Hematopoietic multipotent progenitor cell treated with erythropoietin and hydrocortisone succinate and interleukin-3 and kit ligand, for 4 days (in vitro differentiated cells): ENCODE measurements at places on chromosomes 5 and 9.
A peak's percentile ranks its signal among the peaks of the same experiment; 100 is the strongest.

DNA sequence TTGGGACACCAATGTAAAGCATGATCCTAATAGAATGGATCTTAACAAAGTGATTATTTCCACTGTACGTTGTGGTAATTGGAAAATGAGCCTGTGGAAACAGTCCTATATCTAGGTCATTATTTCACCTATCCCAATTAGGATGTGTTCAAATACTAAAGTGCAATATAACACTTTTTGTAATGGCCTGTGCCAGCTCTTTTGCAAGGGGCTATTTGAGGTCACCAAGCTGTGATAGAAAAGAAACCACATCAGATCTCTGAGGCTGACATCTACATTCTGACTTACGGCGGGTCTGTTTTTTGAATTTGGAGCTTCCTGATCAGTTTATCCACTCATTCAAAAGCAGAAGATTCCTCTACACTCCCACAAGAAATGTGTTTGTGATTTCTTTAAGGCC is 150.0 kb downstream of the TLE1 start:
- peak; percentile 5 for DNase-seq

DNA sequence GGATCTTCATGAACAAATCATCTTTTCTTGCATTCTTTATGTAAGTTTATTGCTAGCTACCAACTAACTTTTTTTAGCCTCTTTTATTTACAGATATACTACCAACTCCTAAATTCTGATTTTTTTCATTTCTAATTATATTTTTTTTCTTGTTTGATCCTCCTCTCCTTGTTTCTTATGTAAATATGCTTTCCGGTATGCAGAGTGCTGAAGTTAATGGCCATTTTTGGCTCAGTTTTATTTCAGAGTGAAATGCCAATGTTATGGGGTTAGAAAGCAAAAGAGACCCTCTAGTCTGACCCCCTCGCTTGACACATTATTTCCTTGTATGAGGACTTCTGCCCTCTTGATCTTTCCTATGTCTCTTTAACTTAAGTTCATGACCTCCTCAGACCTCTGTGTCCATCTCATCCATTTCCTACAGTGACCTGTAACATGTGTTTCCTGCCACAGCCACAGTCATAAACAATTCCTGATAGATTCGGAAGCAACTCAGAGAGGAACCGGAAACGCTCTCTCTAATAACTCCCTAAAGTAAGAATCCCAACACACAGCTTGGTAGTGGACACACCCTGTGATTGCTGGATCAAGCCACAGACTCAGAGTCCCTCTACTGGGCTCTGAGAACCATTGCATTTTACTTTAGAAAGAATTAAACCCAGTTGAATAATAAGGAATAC is 42.9 kb upstream of the AFAP1L1 start:
- DNase-seq = peak; percentile 76

- no peak for DNase-seq
Observed at GRCh38 chr5:173928871-173929574, 40.9 kb downstream of the CPEB4 start.

GRCh38 chr9:121746411-121746810 is 95.0 kb downstream of the DAB2IP start:
- no peak for DNase-seq

DNA sequence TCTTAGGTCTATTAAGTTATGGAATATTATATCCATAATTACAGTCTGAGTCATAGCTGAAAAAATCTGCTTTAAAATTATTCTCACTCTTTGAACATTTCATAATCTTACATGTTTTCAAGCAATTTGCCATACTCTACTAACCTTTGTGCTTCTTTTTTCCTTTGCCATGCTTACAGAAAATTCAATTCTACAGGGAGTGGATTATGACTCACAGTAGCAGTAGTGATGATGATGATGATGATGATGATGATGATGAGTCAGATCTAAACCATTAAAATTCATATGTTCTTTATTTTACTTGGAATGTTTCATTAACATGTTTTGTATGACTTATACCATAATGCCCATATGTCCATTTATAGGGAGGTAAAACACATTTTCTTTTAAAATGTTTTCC is 207.1 kb downstream of the VPS13A start:
- no peak for DNase-seq

DNA sequence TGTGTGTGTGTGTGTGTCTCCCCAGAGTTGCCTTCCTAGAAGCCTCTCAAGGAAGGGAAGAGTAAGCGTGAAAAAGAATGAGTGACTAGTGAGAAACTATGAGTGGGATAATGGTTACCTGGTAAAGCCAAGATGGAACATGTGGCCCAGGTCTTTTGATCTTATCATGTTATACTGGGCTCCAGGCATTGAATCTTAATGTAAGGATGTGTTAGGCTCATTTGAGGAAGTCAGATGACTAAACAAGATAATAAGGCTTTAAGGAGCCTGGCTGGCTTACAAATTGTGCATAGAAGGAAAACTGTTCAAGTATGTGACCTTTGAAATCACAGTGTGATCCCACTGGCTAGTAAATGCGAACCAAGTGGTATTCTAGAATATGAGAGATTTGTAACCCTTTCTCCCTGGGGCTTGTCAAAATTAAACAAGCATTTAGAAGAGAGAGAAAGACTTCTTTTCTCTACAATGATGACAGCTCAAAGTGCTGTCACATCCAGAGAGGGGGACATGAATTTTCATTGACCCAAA is 29.9 kb upstream of the HMHB1 start:
- DNase-seq = peak; percentile 24

- no peak for DNase-seq
Observed at GRCh38 chr9:89797255-89797654, 192.4 kb downstream of the GADD45G start.

GRCh38 chr5:109701252-109701651 is 11.5 kb downstream of the MAN2A1 start:
- no peak for DNase-seq

- no peak for DNase-seq
Observed at GRCh38 chr5:176188085-176188484, 50.1 kb upstream of the SIMC1 start.

DNA sequence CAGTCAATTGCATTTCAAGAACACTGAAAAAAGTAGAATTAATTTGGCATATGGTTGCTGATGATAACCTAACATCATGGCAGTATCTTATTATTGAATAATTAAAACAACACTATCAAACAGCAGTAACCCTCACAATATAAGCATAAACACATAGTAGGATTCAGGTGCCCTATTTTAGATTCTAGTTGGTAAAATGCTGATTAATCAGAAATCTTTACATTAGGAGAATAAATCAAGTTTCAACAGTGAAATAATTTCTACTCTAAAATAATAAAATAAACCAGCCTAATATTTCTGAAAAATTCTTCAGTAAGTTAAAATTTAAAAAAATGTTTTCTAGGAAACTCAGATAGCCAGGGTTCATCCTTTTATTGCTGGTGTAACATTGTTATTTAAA is 76.4 kb upstream of the NUDT12 start:
- no peak for DNase-seq

- DNase-seq = no peak
Observed at GRCh38 chr9:120917929-120918762, 8.4 kb downstream of the TRAF1 start.

- DNase-seq = no peak
Observed at GRCh38 chr9:8890695-8891094, 1091.1 kb upstream of the DMAC1 start.

DNA sequence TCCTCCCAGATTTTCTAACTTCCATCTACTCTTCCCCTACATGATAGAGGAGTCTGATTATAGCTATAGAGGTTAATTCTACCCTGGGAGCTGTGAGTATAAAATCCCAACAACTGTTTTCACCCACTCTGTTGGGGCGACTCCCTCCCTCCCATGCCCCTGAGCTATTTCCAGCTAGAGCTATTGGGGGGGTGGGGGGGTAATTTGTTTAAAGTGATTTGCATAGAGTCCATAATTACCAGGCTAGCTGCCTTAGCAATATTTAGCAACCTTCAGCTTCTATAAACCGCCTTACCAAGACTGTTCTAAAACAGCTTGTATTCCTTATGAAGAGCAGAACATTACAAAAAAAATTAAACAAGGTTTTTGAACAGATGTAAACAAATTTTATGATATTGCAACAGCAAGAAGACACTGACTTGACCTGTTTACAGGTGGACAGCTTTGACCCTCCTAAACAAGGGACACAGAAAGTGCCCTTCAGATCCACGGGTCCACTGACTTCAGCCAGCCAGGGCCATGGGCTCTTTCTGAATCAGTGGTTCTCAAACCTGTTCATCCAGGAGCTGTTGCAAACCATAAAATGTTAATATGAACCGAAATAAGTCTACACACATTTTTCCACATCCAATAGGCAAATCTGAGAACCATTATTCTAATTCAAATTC is 98.2 kb downstream of the OTULIN start:
- DNase-seq = no peak

DNA sequence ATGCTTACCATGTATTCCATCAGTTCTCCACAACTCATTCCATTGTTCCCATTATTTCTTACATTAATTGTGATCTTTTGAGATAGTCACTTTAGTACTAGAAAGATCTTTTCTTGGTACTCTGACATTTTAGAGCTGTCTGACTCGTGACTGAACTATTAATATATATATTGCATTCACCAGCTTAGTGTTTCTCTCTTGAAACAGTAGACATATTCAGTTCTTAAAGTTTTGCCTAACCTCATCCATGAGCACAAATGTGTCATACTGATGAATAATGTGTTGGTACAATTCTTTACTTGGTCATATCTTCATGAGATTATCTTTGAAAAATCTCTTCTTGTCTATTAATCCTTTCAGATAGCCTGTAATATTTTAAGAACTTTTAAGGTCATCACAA is 74.3 kb downstream of the NLN start:
- no peak for DNase-seq

DNA sequence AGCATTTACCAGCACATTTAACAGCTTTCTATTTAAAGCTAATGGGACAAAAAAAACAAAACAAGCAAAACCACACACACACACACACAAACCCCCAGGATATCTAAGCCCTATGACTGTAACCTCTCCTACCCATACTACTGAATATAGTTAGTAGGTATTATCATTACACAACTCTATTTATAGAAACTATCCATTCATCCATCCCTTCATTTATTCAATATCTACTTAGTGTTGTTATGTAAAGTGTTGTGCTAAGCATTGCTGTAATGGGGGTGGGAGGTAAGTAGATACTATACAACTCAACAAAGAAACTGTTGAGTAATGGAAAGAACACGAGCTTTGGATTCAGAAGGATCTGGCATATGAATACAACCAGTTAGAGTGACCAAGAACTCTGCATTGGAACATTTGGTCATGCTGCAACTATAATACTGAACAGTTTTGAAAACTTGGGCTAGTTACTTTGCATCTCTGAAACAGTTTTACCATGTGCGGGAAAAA is 82.3 kb upstream of the ZNF608 start:
- DNase-seq = no peak

DNA sequence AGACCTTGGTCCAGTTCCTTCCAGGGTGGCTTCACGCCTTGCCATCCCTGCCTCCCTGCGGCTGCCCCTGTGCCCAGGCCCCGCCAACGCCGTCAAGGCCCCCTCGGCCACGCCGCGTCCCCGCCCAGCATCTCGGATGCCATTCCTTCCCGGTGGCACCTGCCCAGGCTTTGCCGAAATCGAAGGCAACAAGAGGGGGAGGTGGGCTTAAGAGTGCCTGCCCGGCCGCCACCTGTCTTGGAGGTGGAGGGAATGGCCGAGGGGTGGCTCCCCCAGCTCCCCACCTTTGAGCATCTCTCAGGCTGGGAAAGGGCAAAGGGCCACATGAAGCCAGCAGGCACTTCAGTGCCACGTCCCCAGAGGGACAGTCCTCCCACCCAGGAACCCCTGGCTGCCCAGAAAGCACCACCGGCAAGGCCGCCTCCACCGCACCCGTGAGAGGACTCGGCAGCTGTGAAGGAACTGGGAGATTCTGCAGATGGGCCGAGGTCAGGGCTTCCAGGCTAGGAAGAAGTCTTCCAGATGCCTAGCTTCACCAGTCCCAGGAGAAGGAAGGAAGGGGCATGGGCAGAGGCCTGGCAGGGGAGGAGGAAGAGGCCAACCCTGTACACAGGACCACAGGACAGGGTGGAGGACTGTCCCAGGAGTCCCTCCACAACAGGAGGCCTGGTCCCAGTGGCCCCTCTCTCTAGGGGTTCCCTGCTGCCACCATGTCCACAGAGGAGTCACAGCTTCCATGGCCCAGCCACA is 218.0 kb downstream of the FANCC start:
- no peak for DNase-seq

GRCh38 chr9:14092344-14092743 is 221.6 kb downstream of the NFIB start:
- no peak for DNase-seq

- DNase-seq = no peak
Observed at GRCh38 chr5:168867241-168867640, 288.1 kb upstream of the PANK3 start.

DNA sequence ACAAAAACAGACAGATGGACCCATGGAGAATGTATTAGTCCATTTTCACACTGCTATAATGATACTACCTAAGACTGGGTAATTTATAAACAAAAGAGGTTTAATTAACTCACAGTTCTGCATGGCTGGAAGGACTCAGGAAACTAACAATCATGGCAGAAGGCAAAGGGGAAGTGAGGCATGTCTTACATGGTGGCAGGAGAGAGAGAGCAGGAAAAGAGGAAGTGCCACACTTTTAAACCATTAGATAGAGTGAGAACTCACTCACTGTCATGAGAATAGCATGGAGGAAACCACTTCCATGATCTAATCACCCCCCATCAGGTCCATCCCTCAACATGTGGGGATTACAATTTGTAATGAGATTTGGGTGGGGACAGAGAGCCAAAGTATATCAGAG is 808.9 kb downstream of the CDH12 start:
- peak; percentile 26 for DNase-seq

DNA sequence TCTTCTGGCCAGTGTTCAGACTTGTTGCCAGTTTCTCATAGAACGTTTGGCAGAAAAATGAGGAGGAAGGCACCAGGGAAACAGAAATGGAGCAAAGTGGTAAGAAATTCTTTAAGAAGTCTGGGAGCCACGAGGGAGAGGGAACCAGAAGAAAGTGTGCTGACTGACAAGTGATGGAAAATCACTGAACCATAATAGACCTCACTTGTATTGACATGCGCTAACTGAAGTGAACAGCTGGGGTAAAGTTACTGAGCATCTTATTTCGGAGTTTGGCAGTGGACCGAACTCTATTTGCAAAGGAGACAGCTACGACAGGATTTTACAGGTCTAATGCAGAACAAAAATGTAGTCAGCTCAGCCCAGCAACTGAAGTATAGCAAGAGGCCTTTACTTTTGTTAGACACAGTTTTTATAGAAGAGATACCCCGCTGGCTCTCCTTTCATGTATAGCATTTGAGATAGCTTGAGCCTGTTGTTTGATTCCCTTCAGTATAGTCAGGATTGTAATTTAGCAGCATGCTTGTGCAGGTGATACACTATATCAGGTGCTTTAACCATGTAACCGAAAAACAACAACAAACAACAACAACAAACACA is 53.6 kb downstream of the HMHB1 start:
- no peak for DNase-seq

- no peak for DNase-seq
Observed at GRCh38 chr5:111997711-111998110, 240.7 kb upstream of the NREP start.

DNA sequence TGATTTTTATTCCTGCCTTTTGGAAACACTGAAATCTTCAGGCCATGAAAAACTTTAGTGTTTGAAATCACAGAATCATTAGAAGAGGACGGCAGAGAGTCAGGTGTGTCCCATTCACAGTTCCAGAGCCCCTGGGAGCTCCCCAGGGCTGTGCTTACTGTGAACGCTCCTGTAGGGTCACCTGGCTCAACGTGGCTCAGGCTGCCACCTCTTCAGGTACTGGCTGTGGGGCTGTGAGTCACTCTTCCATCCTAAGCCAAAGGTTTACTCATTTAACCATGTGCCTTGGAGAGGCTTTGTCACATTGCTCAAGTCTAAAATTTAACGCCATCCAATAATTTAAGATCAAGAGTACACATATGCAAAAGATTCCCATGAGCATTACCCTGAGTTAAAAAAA is 50.2 kb upstream of the FSTL4 start:
- DNase-seq = no peak
